ENCODE measurements at places on chromosomes 12 and 14.
A peak's percentile ranks its signal among the peaks of the same experiment; 100 is the strongest.

- peak; percentile 87 for DNase-seq
Measured at GRCh38 chr12:94305130-94305957, 154.3 kb downstream of the CEP83 start.

- no peak for DNase-seq
Measured at GRCh38 chr12:44677724-44678123, 198.4 kb downstream of the NELL2 start.

- DNase-seq: no peak
Measured at GRCh38 chr12:73361864-73362230, 1089.7 kb downstream of the TRHDE start.

DNA sequence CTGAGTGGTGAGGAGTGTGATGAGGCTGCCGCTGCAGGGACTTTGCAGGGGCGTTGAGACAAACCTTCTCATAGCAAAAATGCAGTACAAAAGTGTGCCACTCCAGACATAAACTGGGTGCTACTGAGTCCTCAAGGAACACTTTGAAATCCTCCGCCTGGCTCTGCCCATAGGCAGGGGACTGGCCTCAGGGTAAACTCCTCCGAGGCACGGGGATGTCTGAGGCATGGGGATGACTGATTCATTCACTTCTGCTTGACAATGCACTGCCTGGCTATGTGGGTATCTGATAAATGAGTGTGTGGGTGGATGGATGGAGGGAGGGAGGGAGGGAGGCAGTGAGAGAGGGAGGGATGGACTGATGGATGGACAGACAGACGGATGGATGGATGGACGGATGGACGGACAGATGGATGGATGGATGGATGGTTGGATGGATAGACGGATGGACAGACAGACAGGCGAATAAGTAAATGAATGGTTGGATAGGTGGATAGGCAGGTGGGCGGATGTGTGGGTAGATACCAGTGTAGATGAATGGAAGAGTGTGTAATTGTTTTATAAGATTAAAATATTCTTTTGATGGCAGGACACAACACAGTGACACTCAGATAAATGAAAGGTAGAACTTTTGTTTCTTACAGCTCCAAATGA, 2.1 kb upstream of the BDKRB2 start:
- DNase-seq: no peak
